CMK (cell line): ENCODE measurements at places on chromosomes 7 and 10.

DNA sequence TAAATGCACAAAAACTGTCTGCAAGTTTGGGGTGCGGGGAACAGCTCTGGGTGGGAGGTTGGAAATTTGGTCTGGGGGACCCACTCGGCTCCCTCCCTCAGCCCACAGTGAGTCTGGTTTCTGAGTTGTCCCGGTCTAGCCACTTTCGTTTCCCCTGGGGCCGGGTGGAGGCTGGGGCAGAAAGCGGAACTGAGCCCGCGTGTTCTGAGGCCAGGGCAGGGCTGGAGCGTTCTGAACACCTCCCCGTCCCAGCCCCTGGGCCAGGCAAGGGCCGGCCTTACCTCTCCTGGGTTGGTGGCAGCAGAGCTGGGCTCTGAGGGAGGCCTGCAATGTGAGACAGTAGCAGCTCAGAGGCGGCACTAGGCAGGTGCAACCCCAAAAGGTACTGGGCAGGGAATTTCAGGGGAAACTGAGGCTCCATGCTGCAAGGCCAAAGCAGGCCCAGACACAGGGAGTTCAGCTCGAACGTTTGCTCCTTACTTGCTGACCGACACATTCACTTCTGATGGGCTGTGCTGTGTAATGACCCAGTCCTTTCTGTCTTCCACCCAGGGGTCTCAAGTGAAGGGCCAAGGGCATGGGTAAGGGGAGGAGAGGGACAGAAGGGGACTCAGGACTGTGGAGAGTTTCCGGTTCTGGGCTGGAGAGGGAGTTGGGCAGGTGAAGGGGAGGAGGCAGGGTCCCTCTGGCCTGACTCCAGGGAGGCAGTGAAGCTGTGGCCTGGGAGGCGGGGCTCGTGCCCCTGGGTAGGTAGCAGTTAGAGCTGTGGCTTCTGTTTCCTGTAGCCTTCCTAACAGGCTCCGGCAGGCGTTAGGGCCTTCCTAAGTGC lies 3.0 kb downstream of the IRF5 start:
- peak; percentile 49 for DNase-seq

- no peak for DNase-seq
These were observed 187.4 kb upstream of the TMEM72 start for GRCh38 chr10:44723619-44724325.

DNA sequence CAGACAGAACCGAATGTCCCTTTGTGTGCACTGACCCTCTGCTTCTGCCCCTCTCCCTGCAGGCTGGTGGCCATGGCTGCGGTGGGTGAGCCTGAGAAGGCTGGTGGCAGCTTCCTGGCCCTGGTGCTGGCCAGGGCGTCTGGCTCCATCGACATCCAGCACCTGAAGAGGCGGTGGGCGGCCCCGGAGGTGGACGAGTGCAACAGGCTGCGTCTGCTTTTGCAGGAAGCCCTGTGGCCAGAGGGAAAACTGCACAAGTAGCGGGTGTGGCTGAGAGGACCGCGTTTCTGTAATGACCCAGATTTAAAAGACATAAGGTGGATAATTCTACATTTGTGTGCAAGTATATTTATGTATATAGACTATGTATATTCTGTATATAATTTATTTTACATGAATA lies 89.2 kb downstream of the DYNC2I1 start:
- no peak for DNase-seq

DNA sequence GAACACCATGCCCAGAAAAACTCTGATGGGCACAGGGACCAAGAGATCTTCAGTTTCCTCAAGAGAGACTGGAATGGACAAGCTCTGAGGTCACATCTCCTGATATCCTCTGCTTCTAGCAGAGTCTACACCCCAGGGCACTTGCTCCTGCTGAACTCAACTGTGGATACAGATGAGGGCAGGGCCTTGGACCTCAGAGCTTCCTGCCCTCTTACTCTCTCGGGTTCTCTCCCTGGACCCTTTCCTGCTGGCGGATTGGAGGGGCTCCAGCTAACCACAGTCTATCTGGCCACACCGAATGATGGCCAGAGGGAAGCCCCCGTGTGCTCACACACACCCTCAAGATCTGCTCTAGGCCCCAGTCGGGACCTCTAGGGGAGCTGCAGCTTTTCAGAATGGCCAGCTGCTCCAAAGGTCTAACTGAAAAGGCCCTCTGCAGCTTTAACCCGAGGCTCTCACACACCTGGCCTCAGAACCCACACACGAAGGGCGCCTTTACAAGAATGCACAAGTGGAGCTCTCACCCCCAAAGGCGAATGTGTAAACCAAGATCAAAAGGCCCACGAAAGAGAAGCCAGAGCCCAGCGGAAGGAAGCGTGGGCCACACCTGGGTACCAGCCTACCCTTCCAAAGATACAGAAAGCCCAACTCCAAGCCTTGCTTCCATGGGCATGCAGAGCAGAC lies 65.5 kb downstream of the FAM53B start:
- DNase-seq = no peak

GRCh38 chr10:122637376-122637775 lies 62.3 kb downstream of the C10orf120 start:
- no peak for DNase-seq

- no peak for DNase-seq
These were observed 48.9 kb downstream of the PARD3 start for GRCh38 chr10:34766266-34766600.

DNA sequence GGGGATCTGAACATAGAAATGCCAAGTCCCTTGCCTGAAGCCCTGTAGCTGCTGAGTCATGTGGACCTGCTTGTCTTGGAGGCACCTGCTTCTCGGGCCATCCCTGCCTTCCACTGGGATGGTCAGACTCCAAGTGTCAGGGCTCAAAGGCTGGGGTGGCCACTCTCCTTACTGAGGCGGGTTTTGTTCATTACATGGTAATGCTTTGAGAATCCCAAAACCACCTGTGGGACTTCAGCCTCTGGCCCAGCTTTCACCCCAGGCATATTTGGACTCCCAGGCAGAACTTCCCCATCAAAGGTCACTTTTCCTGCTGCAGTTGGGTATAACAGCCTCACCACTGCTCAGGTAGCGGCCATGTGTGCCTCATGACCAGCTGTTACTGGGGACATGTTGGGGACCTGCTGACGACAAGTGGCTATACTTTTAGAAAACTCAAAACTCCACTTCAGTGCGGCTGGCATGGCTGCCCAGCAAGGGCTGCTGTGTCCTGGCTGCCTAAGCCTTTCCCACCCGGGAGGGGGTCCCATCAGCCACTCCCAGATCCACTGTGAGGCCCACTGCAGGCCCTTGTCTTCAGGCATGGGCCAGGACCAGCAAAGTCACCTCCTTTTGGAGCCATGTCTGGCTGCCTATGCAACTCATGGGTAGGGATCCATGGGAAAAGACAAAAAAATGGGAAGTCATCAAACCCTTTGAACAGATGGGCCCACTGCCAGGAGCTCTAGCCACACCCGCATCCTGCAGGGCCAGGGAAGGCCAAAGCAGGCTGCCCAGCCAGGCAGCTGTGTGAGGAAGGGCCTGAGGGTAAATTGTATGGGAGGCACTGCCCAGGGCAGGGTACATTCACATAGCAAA lies 96.7 kb downstream of the ARHGAP22 start:
- no peak for DNase-seq

DNA sequence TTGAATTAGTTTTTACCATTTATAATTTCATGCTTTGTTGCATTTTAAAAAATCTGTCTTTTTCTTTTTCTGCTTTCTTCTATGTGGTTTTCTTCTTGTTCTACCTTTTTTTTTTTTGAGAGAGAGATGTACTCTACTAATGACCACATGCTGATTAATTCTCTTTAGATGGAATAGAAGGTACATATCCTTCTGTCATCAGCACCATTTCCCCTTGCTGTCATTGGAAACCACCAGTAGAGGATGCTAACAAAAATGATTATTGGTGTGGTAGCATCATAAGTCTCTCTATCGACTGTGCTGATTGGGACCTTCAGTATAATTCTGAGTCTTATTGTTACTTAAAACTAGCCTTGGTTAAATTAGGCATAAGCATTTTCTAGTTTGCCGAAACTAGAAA lies 3.6 kb downstream of the ZEB1 start:
- DNase-seq = no peak

GRCh38 chr7:129530795-129531391 lies 28.6 kb downstream of the SMKR1 start:
- DNase-seq = no peak

- no peak for DNase-seq
These were observed 25.9 kb upstream of the GOT1 start for GRCh38 chr10:99456207-99456930.
